ENCODE measurements at places on chromosomes 13 and 19.
A peak's percentile ranks its signal among the peaks of the same experiment; 100 is the strongest.

DNA sequence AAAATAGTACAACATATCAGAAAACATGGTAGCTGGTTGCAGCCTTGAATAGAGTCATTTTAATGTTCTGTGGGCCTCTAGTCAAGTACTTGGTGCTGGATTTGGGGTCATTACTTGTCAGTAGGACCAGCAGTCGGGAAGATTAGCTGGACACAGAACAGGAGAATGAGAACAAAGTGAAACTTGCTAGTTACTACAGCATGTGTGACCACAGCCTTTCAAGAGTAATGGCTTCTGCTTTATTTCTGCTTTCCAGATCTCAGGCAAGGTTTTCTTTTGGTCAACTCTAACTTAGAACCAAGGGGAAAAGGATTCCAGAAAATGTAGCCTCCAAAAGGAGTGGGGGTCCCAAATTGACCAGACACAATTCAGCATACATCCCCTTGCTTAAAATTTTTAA, 17.1 kb upstream of the VWA8 start:
- no peak for DNase-seq

- no peak for DNase-seq
These were observed 158.2 kb downstream of the NALCN start for GRCh38 chr13:101258071-101258470.

- no peak for DNase-seq
These were observed 73.8 kb downstream of the CCDC70 start for GRCh38 chr13:51935326-51936171.

- no peak for DNase-seq
These were observed 3.6 kb upstream of the KCNN4 start for GRCh38 chr19:43784241-43784980.

DNA sequence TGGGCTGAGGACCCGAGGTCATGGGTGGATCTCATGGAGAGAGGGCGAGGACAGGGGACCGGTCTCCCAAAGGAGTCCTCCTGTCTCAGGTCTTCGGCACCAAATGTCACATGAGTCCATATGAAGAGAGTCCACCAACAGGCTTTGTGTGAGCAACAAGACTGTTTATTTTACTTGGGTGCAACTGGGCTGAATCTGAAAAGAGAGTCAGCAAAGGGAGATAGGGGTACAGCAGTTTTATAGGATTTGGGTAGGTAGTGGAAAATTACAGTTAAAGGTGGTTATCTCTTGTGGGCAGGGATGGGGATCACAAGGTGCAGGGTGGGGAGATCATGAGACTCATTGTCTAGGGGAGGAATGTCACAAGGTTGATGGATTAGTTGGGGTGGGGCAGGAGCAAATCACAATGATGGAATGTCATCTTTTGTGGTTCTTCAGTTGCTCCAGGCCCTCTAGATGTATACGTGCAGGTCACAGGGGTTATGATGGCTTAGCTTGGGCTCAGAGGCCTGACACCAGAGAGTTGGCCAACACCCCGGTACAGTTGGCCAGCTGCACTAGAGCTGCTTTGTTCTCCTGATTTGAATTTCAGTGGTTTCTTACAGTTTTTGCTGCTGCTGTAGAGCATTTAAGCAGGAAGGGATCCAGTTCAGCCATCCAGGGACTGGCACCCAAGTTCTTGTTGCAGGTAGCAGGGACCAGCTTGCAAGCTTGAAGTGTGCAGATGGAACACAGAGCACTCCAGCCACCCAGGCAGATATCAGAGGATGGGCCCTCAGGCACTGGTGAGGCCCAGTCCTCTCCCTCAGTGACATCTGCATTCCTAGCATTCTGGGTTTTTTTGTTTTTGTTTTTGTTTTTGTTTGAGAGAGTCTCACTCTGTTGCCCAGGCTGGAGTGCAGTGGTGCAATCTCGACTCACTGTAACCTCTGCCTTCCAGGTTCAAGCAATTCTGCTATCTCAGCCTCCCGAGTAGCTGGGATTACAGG, 26.4 kb upstream of the IGFL1 start:
- DNase-seq: no peak

DNA sequence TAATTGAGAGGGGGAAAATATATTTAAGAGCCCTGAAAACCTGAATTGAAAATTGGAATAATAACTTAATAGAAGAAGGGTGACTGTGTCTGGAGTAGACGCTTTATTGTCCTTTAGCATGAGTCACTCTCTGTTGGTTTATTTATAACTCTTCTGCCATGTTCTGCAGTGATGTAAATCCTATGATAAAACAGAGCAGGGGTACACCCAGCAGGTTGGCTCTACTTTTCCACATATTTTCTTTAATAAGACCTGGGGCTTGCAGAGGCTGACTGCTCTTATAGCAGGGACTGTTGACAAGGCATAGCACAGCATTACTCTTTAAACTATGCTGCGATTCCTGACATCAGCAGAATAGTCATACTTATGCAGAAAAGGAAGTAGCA, 389.9 kb upstream of the PCDH9 start:
- DNase-seq: no peak

GRCh38 chr19:44772959-44773358, 4.7 kb upstream of the CBLC start:
- DNase-seq: no peak

GRCh38 chr19:48965806-48966540, 864 bp downstream of the FTL start:
- peak; percentile 86 for DNase-seq

GRCh38 chr13:29131881-29132668, 311.9 kb downstream of the MTUS2 start:
- DNase-seq: no peak

DNA sequence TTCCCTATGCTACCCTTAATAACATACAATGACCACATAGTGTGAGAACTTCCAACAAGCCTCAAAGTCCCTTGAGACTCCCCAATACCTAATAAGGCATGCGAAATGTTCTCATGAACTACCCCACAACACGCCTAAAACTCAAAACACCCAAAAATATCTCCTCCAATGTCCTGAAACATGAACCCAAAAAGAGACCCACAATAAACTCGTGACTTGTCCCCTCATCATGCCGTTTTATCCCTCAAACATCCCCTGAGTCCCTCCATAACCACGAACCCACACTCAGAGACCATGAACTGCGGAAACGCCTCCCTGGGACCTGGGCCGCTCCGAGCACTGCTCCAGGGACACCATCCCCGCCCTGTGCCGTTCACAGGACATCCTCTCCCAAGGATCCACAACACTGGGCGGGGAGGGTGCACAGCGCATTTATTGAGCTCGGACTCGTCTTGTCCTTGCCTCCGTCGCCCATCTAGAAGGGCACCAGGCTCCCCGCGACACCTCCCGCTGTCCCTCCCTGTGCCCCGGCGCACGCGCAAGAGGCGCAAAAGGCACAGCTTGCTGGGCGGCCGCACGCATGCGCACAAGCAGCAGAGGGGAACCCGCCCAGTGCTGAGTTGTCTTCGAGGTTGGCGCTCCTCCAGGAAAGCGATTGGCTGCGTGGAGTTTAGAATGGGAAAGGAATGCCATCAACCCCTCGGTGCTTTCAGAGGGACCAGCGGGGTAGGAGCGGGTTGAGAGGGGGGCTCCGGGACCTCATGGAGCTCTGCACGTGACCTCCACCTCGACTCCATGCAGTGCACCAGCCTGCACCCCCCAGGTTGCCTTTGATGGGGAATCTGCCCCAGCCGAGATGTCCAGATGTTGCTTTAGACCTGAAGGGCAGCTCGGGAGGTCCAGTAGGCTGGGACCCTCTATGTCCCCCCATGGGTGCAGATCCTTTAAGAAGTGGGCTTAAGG, 8.8 kb downstream of the FXYD3 start:
- peak; percentile 90 for DNase-seq

- no peak for DNase-seq
These were observed at the start of gene NLRP4 for GRCh38 chr19:55836340-55836739. Gene NLRP4, plus strand, starts transcription at chr19:55836540. Its CDS starts 15,541 bp downstream, at chr19:55852081.

DNA sequence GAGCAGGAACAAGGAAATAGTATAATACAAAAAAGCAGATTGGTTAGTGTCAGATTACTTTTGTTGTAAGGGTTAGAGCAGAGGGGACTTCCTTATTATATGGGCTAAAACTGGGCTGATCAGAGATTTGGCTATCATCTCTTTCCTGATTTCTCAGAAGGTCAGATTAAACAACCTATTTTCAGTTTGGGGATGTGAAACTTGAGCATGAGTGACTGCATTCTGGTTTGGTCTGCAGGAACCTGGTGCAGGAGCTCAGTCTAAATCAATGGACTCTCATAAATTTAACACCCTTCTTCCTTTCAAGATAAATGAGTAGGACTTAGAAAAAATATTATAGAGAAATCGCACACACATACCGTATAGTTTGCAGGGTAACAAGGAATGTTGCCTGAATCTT, 12.9 kb upstream of the RFXAP start:
- no peak for DNase-seq

- DNase-seq: no peak
These were observed 4.2 kb downstream of the KANK3 start for GRCh38 chr19:8338835-8339234.

DNA sequence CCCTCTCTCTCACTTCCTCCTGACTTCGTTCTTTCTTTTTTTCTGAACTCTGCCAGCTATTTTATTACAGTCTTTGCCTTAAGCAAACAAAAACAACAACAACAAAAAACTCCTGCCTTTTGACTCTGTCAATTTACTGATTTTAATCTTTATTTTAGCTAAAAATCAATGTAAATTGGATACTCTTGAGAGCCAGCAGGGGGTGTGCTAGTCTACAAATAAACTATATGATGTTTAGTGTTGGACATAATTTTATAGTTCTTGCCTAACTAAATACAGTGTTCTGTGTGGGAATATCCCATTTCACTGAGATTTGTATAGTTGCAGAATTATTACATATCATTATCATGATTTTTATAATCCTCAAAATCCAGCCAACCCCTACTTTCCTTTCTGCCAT, 1199.9 kb upstream of the SPRY2 start:
- no peak for DNase-seq

DNA sequence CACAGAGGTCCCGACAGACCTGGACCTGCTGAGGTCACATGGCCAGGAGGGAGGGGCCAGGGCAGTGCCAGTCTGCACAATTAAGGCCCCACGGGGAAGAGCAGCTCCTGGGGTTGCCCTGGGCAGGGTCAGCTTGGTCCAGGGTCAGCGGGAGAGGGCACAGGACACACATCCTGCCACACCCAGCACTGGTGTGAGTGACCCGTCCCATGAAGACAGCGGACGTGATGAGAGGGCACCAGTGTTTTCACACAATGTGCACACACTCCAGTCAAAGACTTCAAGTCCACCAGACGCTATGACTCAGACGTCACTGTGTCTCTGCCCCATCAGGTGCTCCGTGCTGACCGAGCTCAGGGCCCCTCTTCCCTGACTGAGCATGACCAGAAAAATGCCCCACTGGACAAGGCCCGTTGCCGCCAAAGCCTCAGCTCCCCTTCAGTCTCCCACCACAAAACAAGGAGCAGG, 4.2 kb downstream of the TMEM259 start:
- DNase-seq: no peak

- DNase-seq: peak; percentile 62
These were observed 6.8 kb upstream of the CARM1 start for GRCh38 chr19:10864538-10864899.

GRCh38 chr13:64819081-64819480, 2411.1 kb downstream of the PCDH9 start:
- no peak for DNase-seq

- peak; percentile 51 for DNase-seq
These were observed 66.9 kb downstream of the NHLRC3 start for GRCh38 chr13:39105110-39105509.

DNA sequence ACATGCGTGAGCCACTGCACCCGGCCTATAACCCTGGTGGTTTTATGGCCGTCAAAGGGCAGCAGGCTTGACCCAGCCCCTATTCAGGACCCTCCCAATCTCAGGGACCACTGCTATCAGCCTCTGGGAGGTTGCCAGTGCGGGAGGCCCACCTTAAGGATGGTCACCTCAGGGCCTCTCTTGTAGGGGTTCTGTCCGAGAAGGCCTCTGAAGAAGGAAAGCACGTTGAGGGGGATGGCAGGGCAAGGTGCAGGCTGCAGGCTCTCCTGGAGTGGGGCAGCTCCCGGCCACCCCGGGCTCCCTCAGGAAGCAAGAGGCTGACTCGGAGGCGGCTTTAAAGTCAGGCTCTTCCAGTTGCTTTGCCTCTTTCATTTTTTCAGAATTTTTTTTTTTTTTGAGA, 6.0 kb upstream of the GRTP1 start:
- DNase-seq: no peak

- no peak for DNase-seq
These were observed 128.7 kb downstream of the TSHZ3 start for GRCh38 chr19:31220540-31220939.

GRCh38 chr19:5253406-5254110, 87.1 kb downstream of the PTPRS start:
- no peak for DNase-seq

GRCh38 chr19:46021531-46022041, 1.3 kb downstream of the PGLYRP1 start:
- DNase-seq: no peak

DNA sequence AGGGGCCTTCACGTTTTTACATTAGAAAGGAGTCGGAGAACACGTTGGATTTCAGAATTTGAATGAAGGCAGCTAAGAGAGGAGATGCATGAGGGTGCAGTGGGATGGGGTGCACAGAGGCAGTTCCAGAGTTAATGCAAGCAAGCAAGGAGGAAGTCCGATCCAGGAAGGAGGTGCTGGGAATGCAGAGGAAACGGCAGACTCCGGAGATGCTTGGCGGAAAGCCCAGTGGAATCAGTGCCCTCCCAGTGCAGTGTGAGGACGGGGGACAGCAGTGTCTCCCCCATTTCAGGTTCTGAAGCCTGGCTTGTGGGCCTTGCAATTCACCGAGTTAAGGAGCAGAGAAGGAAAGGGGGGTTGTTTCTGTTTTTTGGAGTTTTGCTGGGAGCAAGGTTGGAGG, 100.4 kb downstream of the COL4A2 start:
- DNase-seq: no peak

DNA sequence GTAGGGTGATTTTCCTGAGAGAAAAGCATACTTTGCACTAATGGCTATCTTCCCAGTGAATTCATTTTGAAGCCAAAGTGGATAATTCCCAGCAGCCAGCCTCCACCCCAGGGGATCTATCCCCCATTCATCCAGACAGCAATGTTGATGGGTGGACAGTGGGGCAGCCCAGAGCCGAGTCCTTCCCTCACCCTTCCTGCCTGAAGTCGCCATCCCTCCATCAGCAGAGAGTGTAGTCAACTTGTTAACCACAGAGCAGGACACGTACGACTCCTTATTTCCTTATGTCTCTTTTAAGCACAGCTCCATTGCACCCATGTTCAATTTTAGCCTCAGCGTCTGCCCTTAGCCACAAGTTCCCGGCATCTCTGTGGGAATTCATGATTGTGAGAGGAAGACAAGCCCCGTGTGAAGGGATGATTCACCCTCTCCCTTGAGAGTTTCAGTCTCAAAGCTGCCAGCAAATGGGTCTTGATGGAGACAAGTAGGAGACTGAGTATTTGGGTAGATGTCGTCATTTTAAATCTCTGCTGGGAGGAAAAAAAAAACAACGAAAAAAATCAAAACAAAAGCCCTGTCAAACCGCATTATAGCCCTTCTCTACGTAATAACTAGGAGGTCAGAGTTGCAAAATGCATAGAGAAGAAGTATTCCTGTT, 58.3 kb upstream of the MEDAG start:
- no peak for DNase-seq

- no peak for DNase-seq
These were observed 81.2 kb downstream of the TBC1D4 start for GRCh38 chr13:75400775-75401174.
